ENCODE measurements at places on chromosomes 2 and 18.

DNA sequence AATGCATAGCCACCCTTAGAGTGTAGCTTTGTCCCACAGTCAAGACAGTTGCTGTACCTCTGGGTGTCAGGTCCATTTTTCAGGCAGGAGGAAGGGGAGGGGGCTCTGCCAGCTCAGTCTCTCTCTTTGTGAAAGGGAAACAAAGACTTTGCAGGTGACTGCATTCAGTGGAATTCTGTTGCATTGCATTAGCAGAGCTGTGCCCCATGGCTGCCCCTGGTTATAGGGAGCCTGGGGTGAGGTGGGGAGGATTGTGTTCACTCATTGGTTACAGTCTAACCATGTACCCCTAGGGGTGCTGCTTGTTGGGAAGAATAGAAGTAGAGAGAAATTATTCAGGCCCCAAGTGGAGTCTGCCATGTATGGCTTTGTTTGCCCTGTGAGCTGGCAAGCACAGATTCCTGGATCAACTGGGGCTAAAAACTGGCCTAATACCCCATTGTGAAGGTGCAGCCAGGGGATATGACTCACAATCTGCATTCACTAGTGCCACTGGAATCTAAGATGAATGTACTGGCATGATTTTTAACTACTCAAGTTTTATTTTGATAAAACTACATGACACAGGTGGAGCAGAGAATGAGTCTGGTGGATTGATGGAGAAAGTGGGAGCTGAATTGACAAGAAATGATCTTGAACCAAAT is 118.4 kb downstream of the SH3BP4 start:
- DNase-seq, result no peak

- no peak for DNase-seq
Observed at GRCh38 chr2:239199041-239199768, 201.6 kb downstream of the HDAC4 start.

GRCh38 chr2:64918220-64918886 is 70.8 kb upstream of the SLC1A4 start:
- DNase-seq, result no peak

DNA sequence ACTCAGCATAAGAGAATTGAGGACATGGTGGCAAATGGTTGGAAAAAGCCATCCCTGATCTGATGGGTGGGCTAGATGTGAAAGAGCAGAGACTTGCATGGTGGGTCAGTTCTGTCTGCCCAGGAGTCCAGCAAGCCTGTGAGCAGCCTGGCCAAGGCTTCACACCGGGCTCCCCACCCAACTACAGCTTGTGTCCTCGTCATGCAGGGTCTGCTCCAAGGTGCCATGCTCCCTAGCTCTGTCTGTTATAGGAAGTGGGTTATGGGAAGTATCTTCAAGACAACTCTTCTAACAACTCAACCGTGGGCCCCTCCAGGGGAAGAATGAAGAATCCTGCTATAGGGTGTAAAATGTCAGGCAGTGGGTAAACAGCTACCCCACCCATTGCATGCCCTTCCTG is 97.4 kb downstream of the ADD2 start:
- DNase-seq, result no peak

DNA sequence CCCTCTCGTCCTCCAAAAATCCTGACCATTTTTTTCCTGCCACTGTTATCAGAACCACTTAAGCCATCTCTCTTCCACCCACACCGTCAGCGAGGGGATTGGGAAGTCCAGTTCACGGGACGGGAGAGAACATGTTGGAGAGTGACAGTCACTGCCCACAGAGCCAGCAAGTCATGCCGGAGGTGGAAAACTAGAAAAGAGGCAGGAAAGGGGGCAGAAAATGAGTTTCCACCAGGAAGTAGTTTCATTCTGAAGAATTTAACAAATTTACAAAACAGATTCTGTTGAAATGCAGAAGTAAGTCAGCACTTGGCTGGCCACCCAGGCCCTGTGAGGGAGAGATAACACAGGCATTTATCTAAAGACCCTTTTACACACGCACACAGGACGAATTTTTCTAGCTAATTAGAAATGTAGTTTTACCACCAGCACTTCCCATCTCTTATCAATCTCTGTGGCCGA is 431.3 kb downstream of the TSN start:
- no peak for DNase-seq

GRCh38 chr2:201260302-201260800 is at the start of gene CASP8:
CASP8 (plus strand) TSS chr2:201260536; CDS start chr2:201266487, 5,951 bp downstream.
- peak; percentile 45 for DNase-seq

DNA sequence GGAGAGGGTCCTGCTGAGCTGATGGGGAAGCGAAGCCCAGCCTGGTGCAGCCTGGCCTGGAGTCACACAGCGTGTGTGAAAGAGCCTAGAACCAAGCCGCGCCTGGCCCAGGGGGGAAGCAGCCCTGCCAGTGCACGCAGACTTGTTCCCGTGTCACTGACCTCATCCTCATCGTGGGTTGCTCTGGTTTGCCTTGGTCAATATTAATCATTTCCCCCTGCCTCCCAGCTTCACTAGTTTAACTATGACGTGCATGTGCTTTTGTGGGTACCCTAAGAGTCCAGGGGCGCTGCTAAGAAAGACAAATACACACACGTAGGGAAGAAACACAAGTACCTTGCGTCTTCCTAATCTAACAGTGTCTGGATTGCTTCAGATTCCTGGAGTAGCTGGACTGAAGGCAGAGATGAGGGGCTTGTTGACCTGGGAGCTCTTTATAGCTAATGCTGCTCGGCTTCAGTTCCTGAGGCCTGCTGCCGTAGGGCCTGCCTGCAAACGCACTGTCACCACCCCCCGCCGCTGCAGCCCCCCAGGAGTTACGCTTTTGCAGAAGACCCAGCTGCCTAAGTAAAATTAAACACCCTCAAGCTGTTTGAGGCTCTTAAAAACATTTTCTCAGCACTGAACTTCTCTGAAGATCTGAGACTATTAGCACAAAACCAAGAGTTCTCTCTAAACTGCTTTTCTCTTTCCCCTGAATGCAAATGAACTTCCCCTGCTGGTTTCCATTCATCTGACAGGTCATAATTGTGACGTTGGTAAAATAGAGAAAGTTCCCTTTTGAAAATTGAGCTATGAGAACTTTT is 159.2 kb downstream of the FAM210A start:
- DNase-seq, result no peak

- no peak for DNase-seq
Observed at GRCh38 chr18:3594760-3595368, 144.9 kb downstream of the TGIF1 start.

DNA sequence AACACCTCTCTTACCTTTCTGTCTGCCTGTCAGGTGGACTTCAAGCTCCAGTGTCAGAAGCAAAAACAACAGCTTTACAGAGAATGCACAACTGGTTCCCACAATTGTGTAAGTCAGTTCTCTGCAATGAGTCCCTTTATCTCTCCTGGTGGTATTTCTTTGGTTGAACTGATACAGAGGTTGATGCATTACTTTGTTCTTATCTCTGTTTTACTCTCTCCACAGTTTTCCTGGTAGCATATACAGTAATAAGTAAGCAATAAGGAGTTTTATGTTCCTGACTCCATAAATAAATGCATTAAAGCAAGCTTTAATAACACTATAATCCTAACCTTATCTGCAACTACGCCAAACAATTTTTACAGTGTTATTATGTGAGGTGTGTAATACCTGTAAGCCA is 310.3 kb upstream of the GYPC start:
- DNase-seq, result no peak

DNA sequence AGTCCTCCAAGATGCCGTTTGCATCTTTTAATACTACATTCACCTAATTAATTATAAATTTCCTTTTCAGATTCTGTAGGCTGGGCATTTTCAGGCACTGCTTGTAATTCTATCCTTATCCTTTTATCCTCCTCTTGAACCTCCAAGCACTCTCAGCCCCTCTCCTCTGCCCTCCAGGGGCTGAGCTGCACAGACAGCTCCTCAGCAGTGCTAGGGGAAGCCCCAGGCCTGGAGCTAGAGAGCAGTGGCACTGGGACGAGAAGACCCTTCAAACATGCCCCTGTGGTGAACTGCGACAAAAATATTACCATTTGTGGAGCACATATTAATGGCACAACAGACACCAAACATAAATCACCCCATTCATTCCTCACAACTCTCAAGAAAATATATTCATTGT is 32.9 kb downstream of the CFAP210 start:
- DNase-seq, result no peak

DNA sequence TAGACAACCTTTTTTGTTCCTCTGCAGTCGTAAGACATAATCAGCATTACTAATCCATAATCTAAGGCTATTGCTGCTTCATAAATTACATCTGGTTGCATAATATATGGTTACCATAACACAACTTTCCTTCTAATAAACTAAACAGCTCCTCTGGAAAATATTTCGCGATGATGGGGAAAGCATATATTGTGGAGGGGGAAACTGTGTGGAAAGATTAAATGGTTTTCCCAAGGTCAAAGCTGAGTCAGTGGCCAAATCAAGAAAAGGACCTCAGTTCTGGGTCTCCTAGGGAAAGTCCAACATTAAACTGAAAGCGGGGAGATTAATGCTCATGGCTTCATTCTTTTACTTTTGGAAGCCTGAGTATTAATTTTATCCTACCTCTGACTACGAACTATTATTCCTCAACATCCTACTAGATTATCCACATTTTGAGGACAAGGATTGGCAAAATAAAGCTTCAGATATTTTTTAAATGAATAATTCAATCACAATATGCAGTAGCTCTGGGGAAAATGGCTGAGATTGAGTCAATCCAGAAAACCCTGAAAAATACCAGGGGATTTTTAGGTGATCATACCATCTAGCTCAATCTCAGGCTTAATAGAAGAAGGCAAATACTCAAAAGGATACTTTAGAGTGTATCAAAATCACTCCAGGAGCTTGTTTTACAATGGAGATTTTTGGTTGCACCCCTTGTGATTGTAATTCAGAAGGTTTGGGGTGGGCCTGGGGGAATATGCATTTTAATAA is 33.8 kb upstream of the STK17B start:
- DNase-seq, result no peak

DNA sequence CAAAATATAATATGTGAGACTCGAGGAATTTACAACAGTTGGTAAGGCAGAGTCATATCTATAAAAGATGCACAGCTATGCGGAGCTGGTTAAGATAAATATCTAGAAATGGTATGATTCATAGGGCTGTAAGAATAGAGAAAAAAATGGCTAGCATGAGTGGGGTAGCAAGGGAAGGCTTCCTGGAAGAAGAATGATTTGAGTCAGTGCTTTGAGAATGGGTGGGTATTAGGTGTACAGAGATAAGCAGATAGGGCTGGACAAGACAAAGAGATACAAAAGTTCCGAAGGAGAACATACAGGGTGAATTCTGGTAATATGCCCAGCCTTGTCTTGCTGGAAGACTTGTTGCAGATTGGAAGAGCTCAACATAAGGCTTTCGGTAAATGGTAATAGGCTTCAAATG is 291.5 kb upstream of the CCDC68 start:
- DNase-seq, result no peak

GRCh38 chr18:64403784-64404503 is 255.1 kb upstream of the LINC00305 start:
- no peak for DNase-seq

GRCh38 chr2:102114851-102115497 is 27.6 kb upstream of the IL1R1 start:
- DNase-seq, result no peak

- no peak for DNase-seq
Observed at GRCh38 chr18:70693246-70693645, 404.4 kb downstream of the SOCS6 start.

DNA sequence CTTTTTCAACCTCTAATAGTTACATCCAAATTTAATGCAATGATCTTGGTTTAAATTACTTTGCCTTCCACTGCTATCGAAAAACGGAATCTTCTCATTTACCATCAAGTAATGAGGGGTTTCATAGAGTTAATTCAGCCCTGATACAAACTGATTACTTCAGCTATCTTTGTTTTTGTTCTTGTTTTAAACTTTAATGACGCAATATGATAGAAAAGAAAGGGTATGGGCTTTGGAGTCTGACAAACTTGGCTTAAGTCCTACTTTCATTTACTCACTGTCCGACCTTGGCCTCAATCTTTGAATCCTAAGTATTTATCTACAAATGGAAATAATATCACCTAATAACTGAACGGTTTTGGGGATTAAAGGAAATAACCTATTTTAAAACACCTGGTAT is 16.1 kb downstream of the ADAM17 start:
- no peak for DNase-seq

DNA sequence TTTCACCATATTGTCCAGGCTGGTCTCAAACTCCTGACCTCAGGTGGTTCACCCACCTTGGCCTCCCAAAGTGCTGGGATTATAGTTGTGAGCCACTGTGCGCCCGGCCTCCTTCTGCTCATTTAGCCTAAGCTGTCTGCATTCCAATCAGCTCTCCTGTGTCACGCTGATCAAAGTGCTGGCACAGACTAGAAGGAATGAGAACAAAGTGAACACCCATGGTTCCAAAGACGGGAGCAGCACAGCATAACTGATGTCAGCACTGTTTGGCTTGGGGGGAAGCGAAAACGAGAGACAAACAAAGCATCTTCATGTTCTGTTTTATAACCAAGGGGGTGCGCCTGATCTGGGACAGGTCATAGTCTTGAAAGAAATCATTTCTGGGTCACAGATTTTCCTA is 43.3 kb downstream of the DIPK1C start:
- DNase-seq, result no peak

- DNase-seq, result no peak
Observed at GRCh38 chr2:216103213-216103612, 5.9 kb upstream of the XRCC5 start.

All from stimulated activated CD4-positive, alpha-beta T cell treated with anti-CD3 and anti-CD28 coated beads, Interleukin-4, amount 100 ng/mL, for 1 hour (primary cell).